CD4-positive, alpha-beta T cell treated with Interleukin-15 for 4 hours (primary cell): ENCODE measurements at places on chromosomes 6 and 20.

DNA sequence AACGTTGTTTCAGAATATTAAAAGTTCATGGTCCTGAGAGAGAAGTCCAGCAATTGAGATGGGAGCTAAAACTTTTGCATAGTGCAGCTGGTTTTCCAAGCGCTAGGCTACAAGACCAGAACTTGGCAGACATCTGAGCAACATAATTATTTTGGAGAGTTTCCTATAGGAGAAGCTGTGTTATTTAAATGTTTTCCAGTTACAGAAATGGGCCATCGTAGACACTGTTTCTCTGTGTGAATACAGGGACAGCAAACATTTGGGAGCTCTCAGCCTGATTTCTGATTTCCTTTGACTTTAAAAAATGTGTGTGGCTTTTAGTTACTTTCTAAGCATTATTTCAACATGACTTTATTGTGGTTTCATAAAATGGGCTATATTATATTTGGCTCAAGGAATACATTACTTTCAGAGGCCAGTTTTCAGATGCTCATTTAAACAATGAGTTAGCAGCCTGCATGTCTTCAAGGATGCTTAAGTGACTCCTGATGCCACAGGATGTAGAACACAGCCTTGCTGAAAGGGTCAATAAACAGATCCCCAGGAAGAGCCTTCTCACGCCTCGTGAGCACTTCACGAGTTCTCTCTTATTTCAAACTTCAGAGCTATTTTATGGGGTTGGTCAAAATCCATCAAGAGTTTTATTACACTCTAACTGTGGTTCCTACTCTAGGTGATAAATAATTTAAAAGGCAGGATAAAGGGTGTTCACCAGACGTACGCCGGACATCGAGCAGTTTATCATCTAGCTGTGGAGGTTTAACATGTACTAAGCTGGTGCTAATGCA lies 193.8 kb downstream of the SMOC2 start:
- no peak for DNase-seq

DNA sequence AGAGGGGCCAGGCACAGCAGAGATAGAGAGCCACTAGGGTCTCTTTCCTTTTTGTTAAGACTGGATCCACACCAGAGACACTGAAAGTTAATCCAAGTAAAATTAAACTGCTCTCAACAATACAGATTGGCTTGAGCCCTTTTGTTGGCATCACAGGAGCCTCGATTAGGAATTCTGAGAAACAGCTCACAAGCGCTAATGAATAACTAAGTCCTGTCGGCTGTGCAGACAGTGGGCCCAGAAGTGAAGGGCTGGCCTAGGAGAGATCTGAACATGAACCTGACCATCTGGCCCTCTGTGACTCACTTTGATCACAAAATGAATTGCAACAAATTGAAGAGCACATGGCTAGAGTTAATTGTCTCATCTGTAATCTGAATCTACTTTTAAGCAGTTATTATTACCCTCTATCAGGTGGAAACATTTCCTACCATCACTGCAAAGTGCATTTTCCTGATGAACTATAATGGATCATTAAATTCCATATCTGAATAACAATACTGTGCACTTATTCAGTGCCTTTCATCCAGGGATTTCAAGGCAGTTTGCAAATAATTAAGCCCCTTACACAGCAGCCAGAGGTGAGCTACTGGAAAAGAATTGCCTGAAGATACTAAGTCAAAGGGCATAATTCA lies 3.2 kb downstream of the BACH2 start:
- no peak for DNase-seq

DNA sequence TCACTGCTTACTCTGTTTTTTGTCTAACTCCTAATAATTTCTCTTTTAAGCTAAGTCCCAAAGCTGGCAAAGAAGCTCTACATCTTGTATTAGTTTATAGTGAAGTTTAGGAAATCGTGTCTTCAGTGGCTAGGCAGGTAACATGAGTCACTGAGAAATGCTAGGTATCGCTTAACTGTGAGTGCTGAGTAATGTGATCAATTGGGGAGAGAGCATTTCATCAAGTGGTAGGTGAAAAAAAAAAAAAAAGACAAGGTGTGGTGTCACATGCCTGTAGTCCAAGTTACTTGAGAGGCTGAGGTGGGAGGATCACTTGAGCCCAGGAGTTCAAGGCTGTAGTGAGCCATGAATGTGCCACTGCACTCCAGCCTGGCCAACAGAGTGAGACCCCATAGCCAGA lies 125.3 kb downstream of the FAM83B start:
- no peak for DNase-seq

DNA sequence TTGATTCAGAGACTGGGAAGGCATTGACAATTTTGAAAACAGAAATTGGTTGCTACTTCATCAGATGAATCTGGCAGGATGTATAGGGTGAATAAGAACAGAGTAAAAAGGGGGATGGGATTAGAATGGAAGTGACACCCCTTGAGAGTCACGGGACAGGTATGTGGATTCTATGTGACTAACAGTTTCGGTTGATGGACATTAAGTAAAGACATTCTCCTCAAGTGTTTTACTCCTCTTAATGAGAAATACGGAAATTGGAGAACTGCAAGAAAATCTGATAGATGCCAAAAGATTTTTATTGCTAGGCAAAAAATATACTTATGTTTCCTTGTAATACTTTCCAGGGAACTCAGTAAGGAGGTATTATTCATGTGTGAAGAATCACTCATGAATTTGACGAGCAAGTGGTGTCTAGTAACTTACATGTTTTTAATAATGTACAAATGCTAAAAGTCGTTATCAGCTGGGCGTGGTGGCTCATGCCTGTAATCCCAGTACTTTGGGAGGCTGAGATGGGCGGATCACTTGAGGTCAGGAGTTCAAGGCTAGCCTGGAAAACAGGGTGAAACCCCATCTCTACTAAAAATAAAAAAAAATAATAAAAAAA lies 135.8 kb downstream of the KIF16B start:
- no peak for DNase-seq

GRCh38 chr20:37804584-37805566 lies 98.1 kb upstream of the VSTM2L start:
- DNase-seq, result no peak

GRCh38 chr6:122026582-122027369 lies 372.7 kb upstream of the HSF2 start:
- no peak for DNase-seq

DNA sequence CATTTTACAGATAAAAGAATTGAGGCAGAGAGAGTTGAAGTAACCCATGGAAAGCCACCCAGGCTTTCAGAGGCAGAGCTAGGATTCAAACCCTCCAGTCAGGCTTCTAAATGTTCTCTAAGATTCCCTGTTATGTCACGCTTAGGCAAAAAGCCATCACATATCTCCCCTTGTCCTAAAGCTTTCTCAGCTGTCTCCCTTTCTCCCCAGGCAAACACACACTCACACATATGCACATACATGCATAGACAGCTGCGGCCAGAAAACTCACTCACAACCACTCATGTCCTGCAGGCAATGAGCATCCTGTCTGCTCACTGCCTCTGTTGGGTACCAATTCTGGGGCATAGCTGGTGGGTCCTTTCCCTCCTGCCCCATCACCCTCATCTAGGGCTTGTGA lies 595.9 kb upstream of the CHD6 start:
- DNase-seq, result no peak

DNA sequence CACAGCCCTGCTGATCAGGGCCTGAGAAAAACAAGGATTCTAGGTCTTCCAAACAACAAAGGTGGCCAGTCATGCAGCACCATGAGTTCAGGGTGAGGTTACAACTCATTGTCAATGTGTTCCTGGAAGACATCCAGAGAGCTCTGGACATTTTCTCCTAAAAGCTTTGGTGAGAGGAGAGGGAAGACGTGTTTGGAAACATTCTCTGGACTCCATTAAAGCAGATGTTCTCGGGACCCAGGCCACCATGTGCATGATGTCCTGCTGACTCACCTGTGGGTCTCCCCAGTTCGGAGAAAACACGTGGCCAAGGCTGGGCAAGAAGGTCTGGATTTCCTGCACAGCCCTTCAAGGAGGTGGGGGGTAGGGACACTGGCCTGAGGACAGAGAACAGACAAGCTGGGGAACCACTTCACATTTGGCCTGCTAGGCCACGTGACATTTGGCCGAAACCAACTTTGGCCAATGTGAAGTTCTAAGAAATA lies 61.6 kb downstream of the KCNB1 start:
- DNase-seq, result no peak

- DNase-seq, result no peak
Observed at GRCh38 chr6:139060332-139060731, 31.8 kb downstream of the ABRACL start.

GRCh38 chr20:48765359-48765758 lies 62.4 kb downstream of the PREX1 start:
- no peak for DNase-seq

DNA sequence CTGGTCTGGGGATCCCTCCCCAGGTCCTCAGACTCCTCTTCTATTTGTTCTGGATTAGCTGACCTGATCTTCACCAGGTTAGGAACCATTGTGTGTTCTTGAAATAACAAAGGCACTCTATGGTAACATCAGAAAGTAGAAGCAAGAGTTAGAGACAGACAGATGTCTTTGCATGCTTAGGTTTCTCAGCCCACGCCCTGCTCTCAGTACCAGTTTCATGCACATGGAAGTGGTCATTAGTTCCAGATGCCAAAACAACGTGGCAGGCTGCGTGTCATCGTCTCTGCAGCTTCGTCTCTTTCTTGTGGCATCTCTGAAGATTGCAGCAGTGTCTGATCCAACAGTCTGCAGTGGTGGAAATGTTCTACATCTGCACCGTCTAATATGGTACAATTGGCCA lies 89.4 kb downstream of the PACRG start:
- no peak for DNase-seq

- DNase-seq, result no peak
Observed at GRCh38 chr6:134863763-134864510, 86.0 kb downstream of the ALDH8A1 start.

GRCh38 chr6:121479486-121480098 lies 44.1 kb downstream of the GJA1 start:
- no peak for DNase-seq

GRCh38 chr6:90251295-90251992 lies 45.2 kb downstream of the BACH2 start:
- no peak for DNase-seq

DNA sequence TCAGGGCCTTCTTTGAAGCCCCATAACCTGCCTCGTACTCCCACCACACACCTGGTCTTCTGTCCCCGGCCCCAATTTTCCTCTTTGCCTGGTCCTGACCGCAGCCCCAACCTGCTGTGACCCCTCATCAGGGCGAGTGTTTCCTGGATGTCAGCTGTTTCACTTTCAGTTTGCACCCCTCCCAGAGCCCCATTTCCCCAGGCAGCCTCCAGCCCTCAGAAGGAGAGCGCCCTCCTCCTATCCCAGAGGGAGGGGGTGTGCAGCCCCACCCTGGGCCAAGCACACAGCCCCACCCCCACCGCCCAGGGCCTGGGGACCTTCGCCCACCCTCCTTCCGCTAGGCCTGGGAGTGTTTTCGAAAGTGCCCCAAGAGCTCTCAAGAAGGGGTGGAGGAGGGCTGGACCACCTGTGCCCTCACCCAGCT lies 1.5 kb downstream of the BAK1 start:
- DNase-seq, result peak; percentile 54

DNA sequence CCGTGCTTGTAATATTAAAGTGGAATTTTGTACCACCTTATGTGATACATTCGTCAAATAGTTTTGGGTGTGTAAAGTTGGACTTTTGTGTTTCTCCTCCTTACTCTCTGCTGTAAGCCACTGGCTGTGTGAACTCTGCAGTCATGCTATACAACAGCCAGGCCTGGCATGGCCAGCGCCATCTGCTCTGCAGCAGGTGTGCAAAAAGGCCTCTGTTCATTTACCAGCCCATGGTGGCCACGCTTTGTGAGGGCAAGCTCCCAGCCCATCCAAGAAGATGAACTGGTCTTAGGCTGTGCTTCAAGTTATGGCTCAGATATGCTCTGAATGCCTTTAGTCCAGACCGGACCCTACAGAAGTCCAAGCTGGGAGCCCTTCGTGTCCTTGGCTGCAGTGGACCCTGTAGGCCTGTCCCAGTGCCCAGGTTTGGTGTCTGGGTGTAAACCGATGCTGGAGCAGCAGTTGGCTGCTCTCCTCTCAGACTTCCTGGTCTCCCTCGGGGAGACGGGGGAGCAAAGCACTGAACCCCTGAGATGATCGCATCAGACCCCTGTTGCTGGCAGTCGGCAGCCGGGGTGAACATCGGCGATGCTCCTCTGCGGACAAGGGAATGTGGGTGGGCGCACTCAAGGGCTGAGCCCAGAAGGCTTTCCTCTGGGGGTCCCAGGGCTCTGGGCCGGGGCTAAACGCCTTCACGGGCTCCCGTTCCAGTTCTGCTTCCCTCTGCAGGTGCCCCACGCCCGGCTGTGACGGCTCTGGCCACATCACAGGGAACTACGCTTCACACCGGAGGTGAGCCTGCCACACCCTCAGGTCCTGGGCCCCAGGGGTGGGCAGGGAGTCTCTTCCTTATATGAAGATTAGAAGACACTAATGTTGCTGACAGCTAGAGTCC lies 28.6 kb upstream of the PCMTD2 start:
- peak; percentile 26 for DNase-seq

- DNase-seq, result no peak
Observed at GRCh38 chr6:72783035-72783434, 161.2 kb downstream of the KCNQ5 start.

GRCh38 chr6:6811128-6812009 lies 222.8 kb downstream of the LY86 start:
- peak; percentile 18 for DNase-seq

- no peak for DNase-seq
Observed at GRCh38 chr6:22001396-22002027, 295.3 kb downstream of the PRL start.

DNA sequence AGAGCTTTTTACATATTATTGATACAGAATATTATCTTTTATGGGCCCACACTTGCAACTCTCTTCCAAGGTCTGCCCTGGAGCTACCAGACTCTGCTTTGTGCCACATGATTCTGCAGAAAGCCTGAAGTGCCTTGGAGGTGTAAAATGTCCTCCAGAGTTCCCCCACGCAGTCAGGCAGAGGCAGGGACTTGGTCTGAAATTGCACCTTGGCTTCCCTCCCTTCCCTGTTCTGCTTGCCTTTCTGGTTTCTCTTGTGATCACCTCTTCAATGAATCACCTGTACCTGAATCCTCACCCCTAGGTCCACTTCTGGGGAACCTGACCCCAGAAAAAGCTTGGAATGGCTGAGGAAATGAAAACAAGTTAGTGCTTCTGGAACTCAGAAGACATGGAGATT lies 43.0 kb upstream of the TGM2 start:
- no peak for DNase-seq

DNA sequence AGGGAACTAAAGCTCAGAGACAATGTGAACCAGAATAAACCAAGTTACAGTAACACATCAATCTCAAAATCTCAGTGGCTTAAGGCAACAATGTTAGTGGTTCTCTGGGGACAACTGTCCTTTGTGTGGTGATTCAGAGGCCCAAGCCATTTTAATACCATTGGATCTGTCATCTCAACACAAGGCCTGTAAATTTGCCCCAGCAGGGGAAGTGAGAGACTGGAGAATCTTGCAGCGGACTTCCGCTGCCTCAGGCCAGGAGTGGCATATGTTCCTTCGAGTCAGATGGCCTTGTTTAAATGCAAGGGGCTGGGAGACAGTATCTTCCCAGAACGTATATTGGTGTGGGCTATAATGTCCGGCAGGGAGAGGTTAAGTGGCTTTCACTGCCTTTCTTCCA lies 126.0 kb downstream of the CD83 start:
- DNase-seq, result no peak
